ENCODE measurements at places on chromosomes 16 and 17. TPM values are rescaled to one million over a fixed set of nuclear protein-coding genes. Genes with fewer than 3 reads are reported as not detected.

The PMFBP1 gene
- total RNA-seq: not detected

The ALOX15 gene
- total RNA-seq: not detected

The KRTAP1-1 gene
- total RNA-seq: 1.6 TPM

- no peak for DNase-seq
Measured at GRCh38 chr16:79066561-79066960, 534.0 kb downstream of the MAF start.

DNA sequence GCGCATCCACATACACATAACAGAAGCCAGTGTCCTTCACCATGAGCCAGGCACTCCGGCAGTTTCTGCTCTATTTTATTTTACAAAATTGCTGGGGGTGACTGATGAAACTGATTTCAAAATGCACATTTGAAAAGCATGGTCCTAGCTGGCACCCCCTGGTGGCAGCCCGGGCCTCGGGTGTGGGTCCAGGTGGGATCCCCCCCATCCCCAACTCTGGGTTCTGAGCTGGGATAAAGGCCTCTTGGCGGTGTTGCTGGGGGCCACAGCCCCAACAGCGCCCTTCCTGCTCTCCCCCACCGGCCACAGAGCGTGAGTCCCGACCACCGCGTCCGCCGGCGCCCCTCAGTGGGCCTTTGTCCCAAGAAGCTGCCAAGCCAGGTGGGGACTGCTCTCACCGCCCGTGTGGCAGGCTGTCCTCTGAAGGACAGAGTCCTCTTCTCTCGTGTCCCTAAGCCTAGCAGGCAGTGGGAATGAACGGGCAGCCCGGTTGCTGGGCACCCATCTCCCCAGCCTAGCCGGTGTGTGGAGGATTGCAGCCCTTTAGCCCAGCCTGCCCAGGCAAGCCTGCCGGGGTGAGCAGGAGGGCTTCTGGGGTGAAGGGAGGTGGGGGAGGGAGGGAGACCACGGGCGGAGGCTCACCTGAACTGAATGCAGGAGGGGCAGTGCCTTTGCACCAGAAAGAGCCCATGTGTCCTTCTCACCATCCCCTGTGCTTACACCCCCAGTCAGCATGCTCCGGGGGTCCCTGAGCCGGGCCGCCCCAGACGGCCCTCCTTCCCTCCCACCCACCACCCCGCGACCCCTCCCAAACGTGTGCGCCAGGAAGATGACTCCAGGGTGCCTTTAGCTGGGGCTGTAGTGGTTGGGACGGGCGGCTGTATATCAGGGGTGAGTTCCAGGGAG, 898 bp downstream of the SNAI3 start:
- peak; percentile 86 for DNase-seq

DNA sequence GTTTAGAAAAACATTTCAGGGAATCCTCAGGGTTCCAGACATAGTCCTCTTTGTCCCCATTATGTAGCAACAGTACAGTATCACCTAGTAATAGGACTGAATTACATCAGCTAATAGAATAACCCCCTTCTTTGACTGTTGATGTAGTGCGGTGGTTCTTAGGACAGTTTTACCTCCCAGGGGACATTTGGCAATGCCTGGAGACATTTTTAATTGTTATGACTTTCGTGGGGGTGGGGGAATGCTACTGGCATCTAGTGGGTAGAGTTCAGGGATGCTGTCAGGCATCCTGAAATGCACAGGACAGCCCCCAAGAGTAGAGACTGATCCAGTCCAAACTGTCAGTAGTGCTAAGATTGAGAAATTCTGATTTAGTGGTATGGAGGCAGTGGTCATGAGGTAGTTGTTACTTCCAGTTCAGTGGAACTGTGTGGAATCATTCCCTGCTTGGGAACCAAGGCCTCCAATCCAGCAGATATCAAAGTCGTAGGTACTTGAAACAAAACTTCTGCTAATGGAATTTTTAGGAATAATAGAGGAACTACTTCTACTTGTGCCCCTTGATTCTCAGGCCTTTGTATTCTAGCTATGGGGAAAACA, 20.3 kb downstream of the NF1 start:
- no peak for DNase-seq

- DNase-seq: peak; percentile 25
Measured at GRCh38 chr17:66900126-66901010, 64.1 kb upstream of the CACNG4 start.

The CCP110 gene
- total RNA-seq: 8.5 TPM

DNA sequence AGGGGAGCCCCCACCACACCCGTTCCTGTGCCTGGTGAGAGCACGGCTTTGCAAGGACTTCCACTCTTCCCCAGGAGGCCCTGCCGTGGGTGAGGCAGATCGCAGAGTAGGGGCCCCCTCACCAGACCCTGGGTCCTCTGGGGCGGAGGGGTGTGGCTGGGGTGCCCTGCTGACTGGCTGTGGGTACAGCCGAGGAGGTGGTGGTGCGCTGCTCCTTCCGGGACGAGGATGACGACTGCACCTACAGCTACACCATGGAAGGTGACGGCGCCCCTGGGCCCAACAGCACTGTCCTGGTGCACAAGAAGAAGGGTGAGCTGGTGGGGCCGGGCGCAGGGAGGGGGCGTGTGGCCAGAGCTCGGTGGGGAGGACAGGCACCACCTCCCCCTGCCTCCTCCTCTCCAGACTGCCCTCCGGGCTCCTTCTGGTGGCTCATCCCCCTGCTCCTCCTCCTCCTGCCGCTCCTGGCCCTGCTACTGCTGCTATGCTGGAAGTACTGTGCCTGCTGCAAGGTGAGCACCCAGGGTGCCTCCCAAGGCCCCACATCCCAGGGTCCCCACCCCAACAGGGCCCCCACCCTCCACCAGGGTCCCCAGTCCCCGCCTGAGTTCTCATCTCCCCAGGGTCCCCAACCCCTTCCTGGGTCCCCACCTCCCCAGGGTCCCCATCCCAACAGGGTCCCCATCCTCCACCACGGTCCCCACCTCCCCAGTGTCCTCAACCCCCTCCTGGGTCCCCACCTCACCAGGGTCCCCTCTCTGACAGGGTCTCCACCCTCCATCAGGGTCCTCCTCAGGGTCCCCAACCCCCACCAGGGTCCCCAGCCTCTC, 16.1 kb downstream of the ITGB4 start:
- DNase-seq: no peak

GRCh38 chr17:67246403-67246652, 1.3 kb upstream of the HELZ start:
- no peak for DNase-seq

- no peak for DNase-seq
Measured at GRCh38 chr17:45451131-45451530, 18.5 kb upstream of the ARHGAP27 start.

All from GM23248 (cell line).